Sigmoid colon (tissue), 7 donors: ENCODE measurements at places on chromosomes 5 and 9. TPM values are rescaled to one million over a fixed set of nuclear protein-coding genes. Genes with fewer than 3 reads are reported as not detected.
A peak's percentile ranks its signal among the peaks of the same experiment; 100 is the strongest.

RLN2 gene
- not detected for total RNA-seq

ZNF169 gene
- 9.6 TPM for total RNA-seq

PLPP1 gene
- 306 TPM for total RNA-seq

CNTFR gene
- 6.1 TPM for total RNA-seq

SUSD3 gene
- 7.2 TPM for total RNA-seq

PIP5KL1 gene
- 2.9 TPM for total RNA-seq

DNA sequence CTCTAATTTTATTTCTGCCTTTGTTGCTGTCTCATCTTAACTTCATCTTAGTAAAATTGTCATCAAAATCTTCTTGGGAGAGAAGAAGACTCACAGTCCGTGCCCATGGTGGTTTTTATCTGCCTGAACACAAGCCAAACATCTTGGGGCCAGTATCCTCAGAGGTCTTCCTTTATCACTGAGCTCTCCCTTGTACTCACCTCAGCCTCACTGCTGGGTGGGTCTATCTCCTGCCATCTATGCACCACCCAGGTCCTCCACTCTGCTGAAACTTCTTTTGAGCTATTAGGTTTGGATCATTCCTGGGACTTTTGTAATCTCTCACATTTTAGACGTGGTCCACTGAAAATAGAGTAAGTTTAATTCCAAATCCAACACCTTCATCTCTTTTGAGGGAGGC is 116.3 kb upstream of the EPB41L4A start:
- H3K4me1 ChIP-seq: no peaks in the 10 kb centered on the region
- no peak for DNase-seq
- no peaks in the 10 kb centered on the region for H3K27me3 ChIP-seq
- H3K4me3 ChIP-seq: no peak overlapping the region
- H3K27ac ChIP-seq: no peak overlapping the region
- no peaks in the 10 kb centered on the region for H3K36me3 ChIP-seq

DNA sequence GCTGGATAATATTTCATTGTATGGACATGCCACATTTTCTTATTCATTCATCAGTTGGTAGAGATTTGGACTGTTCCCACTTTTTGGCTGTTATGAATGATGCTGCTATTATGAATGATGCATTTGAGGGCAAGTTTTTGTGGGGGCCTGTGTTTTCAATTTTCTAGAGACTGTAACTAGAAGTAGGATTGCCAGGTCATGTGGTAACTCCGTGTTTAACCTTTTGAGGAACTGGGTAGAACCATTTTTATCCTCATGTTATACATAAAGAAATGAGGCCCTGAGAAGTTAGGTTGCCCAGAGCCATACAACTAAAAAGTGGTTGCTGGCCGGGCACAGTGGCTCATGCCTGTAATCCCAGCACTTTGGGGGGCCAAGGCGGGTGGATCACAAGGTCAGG is 22.4 kb upstream of the STRBP start:
- DNase-seq: no peak
- no peaks in the 10 kb centered on the region for H3K27me3 ChIP-seq
- H3K27ac ChIP-seq: no peak overlapping the region
- no peak overlapping the region for H3K4me3 ChIP-seq

GRCh38 chr5:157747173-157747740 is 3.7 kb downstream of the LSM11 start:
- H3K4me3 ChIP-seq: no peak overlapping the region
- peak overlapping the region; percentile 48 for H3K27ac ChIP-seq
- H3K27me3 ChIP-seq: no peaks in the 10 kb centered on the region
- peaks cover 45% of the 10 kb centered on the region for H3K4me1 ChIP-seq

DNA sequence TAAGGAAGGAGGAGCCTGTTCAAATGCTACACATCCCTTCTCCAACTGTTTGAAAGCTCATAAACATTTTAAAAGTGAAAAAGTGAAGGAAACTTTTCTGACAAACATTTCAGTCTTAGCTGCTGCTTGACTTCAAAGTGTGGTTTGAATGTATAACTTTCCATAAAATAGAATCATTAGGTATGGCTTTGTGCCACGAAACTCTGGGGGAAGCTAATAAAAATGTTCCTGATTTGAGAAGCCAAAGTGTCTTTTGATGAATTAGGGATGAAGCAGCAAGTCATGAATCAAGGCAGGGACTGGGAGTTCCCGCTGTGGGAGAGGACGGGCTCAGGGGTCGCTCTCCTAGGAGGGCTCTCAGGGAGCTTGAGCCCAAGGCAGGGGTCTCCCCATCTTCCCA is 15.3 kb downstream of the MVB12B start:
- no peak for DNase-seq
- H3K4me3 ChIP-seq: no peak overlapping the region
- no peaks in the 10 kb centered on the region for H3K27me3 ChIP-seq
- H3K4me1 ChIP-seq: no peaks in the 10 kb centered on the region
- H3K27ac ChIP-seq: no peak overlapping the region
- H3K36me3 ChIP-seq: no peaks in the 10 kb centered on the region

- H3K27ac ChIP-seq: no peak overlapping the region
- H3K4me3 ChIP-seq: no peak overlapping the region
- H3K4me1 ChIP-seq: no peaks in the 10 kb centered on the region
- H3K36me3 ChIP-seq: no peaks in the 10 kb centered on the region
- no peaks in the 10 kb centered on the region for H3K27me3 ChIP-seq
Observed at GRCh38 chr5:41708604-41708940, 161.7 kb downstream of the OXCT1 start.

DNA sequence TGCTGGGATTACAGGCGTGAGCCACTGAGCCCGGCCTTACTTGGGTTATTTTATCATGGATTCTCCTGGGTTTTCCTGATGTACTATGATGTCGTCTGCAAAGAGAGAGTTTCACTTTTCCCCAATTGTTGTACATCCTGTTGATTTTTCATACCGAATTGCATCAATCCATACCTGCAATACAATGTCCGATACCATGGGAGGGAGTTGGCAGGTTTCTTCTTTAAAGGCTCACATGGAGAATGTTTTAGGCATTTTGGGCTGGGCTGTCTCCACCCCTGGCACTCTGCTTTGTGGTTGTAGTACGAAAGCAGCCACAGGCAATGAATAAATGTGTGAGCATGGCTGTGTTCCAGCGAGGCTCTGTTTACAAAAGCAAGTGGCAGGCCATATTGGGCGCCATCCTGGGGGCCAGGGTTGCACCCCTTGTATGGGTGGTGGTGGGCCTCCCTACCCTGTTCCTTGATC is 35.1 kb upstream of the EXOC3 start:
- no peak overlapping the region for H3K4me3 ChIP-seq
- no peaks in the 10 kb centered on the region for H3K36me3 ChIP-seq
- H3K4me1 ChIP-seq: no peaks in the 10 kb centered on the region
- peak; percentile 55 for DNase-seq

DNA sequence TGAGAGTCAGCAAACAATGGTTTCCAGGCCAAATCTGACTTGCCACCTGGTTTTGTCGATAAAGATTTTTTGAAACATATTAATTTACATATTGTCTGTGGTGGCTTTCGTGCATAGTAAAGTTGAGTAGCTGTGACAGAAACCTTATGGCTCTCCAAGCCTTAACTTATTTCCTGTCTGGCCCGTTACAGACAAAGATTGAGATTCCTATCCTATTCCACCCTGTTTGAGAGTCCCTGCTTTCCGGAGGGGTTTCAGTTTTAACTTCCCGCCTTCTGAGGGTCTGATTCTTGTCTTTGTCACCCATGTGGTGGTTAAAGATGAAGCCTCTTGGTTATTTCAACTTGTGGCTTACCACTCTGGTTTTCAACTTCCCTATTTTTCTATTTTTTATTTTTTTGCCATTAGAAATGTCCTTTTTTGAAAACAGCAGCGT is 11.4 kb downstream of the OTULIN start:
- no peaks in the 10 kb centered on the region for H3K27me3 ChIP-seq
- peak overlapping the region; percentile 11 for H3K27ac ChIP-seq
- H3K36me3 ChIP-seq: peaks cover 24% of the 10 kb centered on the region
- DNase-seq: no peak

DNA sequence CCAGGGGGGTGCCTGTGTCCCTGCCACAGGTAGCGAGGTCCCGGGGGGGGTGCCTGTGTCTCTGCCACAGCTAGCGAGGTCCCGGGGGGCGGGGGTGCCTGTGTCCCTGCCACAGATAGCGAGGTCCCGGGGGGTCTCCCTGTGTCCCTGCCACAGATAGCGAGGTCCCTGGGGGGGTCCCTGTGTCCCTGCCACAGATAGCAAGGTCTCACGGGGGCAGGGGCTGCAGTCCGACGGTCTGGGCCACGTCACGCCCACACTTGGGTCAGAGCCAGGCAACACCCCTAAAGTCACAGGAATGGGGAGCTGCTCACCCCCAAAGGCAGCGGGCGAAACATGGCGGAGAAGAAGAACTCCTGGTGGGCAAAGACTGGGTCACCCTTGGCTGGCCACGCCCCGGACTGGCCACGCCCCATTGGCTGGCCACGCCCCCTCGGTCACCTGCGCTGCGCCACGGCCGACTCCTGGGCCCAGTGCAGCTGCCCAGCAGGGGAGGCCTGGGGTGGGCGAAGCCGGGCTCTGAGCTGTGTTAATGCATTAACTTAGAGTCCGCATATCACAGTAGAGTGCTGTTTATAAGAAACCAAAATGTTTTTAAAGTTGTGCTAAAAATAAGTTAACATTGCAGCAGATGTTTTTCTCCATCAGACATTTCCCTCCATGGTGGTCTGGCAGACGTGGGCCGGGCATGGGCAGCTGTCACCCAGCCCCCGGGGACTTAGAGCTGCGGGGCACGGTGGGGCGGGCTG is 7.0 kb downstream of the NOXA1 start:
- no peaks in the 10 kb centered on the region for H3K36me3 ChIP-seq
- no peak overlapping the region for H3K27ac ChIP-seq
- H3K4me3 ChIP-seq: no peak overlapping the region
- no peak for DNase-seq
- H3K27me3 ChIP-seq: no peaks in the 10 kb centered on the region

DNA sequence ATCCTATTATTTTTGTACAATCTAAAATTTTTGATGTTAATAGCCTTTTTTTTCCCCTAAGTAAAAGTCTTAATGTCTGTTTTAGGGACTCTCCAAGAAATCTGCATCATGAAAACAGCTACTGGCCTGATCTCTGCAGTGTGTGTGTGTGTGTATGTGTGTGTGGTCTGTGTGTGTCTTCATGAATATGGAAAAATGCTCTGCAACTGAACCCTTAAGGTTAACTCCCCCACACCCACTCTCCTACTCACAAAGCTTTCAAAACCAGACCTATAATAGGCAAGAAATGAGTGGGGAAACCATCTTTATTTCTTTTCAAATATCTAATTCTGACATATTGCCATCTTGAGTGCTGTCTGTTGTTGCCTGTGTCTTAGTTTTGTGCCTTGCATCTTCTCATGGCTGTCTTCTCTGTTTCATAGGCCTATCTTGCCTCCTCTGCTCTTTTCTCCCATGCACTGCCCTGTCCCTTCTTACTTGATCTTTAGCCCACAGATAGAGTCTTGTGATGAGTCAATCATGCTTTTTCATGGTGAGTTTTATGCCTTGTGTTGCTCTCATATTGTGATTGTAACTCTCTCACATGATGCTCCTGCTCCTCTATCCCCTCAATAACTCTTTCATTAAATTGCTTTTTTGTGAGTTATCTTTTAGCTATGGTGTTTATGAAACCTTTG is 68.3 kb downstream of the CHSY3 start:
- no peaks in the 10 kb centered on the region for H3K27me3 ChIP-seq
- no peaks in the 10 kb centered on the region for H3K4me1 ChIP-seq
- H3K27ac ChIP-seq: no peak overlapping the region
- H3K4me3 ChIP-seq: no peak overlapping the region

GRCh38 chr9:125126019-125126746 is 17.1 kb downstream of the SCAI start:
- H3K4me1 ChIP-seq: no peaks in the 10 kb centered on the region
- H3K4me3 ChIP-seq: no peak overlapping the region
- H3K36me3 ChIP-seq: no peaks in the 10 kb centered on the region
- peak overlapping the region; percentile 60 for H3K27ac ChIP-seq

DNA sequence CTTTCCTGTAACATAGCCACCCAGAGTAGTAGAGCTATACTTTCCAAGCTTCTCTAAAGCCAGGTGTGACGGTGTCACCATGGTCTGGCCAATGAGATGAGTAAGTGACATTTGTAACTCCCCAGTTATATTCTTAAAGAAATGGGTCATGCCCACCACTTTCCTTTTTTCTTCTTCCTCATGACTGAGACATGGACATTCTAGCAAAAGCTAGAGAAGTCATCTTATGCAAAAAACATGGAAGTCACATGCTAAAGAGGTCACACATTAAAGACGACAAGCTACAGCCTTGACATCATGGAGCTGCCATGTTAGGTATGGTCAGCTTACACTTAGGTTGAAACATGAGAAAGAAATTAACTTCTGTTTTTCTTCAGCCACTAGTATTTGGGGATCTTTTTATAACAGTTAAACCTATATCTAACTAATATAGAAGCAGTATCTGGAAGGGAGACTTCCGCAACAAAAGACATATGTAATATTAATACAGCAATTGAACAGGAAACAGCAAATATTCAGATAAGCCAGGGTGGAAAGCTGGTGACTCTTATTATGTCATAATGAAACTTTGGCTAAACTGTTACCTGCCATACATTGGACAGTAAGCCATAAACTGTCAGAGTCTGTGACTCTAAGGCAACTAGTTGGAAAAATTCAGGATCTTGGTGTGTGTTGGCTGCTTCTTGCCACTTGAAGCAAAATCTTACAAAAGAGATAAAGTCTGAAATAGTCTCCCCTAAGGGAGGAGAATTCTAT is 54.7 kb upstream of the SNX2 start:
- H3K36me3 ChIP-seq: no peaks in the 10 kb centered on the region
- no peaks in the 10 kb centered on the region for H3K4me1 ChIP-seq
- H3K27me3 ChIP-seq: no peaks in the 10 kb centered on the region
- no peak overlapping the region for H3K4me3 ChIP-seq

- no peak overlapping the region for H3K4me3 ChIP-seq
- no peak overlapping the region for H3K27ac ChIP-seq
- no peaks in the 10 kb centered on the region for H3K4me1 ChIP-seq
- H3K27me3 ChIP-seq: no peaks in the 10 kb centered on the region
- H3K36me3 ChIP-seq: peaks cover 42% of the 10 kb centered on the region
Observed at GRCh38 chr9:132645711-132646110, 24.1 kb downstream of the DDX31 start.

GRCh38 chr9:98108531-98109031 is 10.4 kb downstream of the TRIM14 start:
- no peak overlapping the region for H3K4me3 ChIP-seq
- no peaks in the 10 kb centered on the region for H3K36me3 ChIP-seq
- H3K4me1 ChIP-seq: no peaks in the 10 kb centered on the region
- H3K27me3 ChIP-seq: no peaks in the 10 kb centered on the region

DNA sequence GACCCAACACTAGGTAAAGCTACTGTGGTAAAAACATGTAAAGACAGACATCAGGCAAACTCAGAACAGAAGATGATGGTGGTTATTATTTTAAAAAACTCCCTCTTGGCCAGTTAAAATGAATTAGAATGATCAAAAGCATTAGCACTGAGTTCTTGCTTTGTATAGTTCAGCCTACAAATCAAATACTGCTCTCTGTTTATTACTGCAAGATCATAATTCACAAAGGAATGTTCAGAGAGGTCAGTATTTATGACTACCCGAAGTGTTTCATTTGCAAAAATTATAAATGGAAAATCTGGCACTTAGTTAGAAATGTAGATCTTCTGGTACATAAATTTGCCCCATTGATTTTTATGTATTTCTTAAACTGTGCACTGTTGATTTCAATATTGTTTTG is 140.3 kb upstream of the PPP2R2B start:
- H3K36me3 ChIP-seq: no peaks in the 10 kb centered on the region
- no peak overlapping the region for H3K4me3 ChIP-seq
- no peak for DNase-seq
- H3K27ac ChIP-seq: no peak overlapping the region
- H3K27me3 ChIP-seq: no peaks in the 10 kb centered on the region
